Articular chondrocyte of knee joint (primary cell): ENCODE measurements at places on chromosomes 7 and 10. TPM values are rescaled to one million over a fixed set of nuclear protein-coding genes. Genes with fewer than 3 reads are reported as not detected.

Gene CHN2
- total RNA-seq: 0.32 TPM in 1 of 2 replicates, not detected in the other

Gene CALML3
- total RNA-seq: not detected in 2 replicates

Gene RAMP3
- 0.11 and 0.13 TPM in 2 replicates for total RNA-seq

Gene CNNM1
- total RNA-seq: 0.11 and 0.13 TPM in 2 replicates

Gene TLX1
- not detected in 2 replicates for total RNA-seq

Gene AUTS2
- total RNA-seq: 47.8 and 70.3 TPM in 2 replicates

Gene CNPY1
- total RNA-seq: not detected in 2 replicates

Gene SPAM1
- not detected in 2 replicates for total RNA-seq

Gene ARHGAP12
- 44.4 and 46.9 TPM in 2 replicates for total RNA-seq

Gene GLCCI1
- total RNA-seq: 17.3 and 25.2 TPM in 2 replicates
